ENCODE measurements at places on chromosomes 1 and 21.

DNA sequence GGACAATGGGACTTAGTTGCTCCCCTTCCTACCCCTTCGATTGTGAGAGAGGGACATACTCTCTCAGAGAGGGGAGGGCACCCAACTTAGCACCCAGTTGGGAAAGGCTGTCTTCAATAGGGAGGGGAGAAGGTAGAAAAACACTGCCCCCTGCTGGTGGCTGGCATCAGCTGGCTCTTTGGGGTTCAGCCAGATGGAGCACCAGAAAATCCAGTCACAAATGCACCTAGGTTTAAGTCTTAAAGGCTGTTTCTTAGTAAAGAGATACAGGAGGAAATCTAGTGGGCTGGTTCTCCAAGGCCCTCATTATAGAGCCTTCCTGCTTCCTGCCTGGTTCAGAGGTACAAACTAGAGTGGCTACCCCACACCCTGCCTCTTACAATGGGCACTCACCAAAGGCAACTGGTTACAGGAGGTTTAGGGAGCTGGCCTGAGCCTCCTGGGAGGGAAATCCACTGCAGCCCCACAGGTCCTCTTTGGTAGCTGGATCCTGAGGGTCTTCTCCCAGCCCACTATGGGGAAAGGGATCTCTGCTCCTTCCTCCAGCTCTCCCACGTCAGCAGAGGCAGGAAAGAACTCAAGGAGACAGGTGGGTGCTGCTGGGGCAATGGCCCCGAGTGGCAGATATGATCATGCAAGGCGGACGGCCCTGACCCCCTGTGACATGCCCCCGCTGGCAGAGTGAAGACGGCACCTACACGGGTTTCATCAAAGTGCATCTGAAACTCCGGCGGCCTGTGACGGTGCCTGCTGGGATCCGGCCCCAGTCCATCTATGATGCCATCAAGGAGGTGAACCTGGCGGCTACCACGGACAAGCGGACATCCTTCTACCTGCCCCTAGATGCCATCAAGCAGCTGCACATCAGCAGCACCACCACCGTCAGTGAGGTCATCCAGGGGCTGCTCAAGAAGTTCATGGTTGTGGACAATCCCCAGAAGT lies 28.3 kb downstream of the EIF2D start:
- peak; percentile 91 for DNase-seq

DNA sequence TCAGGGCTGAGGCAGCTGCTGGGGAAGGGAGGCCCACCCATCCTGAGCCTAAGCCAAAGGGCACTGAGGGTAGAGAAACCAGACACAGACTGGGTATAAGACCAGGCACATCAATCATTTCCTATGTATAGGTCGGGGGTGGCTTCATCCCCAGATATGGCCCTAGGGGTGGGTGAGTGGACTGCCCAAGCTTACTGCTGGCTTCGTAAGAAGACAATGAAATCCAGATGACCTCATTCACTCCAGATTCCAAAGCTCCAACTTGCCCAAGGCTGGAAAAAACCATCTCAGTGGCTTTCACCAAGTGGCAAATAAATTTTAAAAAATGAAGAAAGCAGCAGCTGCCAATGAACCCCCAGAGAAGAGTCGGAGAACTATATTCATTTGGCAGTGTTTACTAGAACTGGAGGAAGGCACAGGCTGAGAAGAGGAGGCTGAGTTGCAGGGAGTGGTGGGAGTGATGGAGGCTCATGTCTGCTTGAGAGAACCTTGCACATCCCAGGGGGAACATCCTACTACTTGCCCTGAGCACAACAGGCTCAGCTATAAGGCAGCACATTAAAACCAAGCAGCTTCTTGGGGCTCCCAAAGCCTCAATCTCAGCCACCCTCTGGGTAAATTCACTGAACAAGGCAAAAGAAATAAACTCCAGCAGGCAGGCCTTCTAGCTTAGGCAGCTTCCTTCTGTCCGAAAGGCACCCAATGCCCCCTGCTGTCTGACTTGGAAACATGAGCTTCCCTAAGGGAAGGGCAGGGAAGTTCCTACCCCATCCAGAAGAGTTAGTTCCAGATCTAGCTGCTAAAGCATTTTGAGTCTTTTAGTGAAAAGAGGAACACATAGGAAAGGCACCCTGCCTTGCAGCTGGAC lies 14.1 kb downstream of the PEA15 start:
- no peak for DNase-seq

GRCh38 chr1:44014365-44015104 lies 16.7 kb downstream of the SLC6A9 start:
- no peak for DNase-seq

DNA sequence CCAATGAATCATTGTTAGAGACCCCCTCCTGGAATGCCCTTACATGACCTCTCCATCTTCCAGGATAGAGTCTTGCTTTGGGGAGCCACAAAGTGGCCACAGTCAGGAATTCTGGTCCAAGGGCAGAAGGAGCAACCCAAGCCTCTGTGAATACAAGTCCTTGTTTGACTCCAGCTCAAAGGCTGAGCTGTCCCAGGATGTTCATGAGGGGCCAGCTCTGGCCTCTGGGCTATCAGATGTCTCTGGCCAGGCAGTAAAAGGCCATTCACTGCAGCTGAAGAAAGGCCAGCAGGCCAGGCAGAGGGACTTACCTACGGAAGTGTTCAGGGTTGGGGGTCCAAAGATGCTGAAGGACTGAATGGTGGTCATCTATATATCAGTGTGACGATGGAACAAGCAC lies 98.3 kb upstream of the IPO9 start:
- no peak for DNase-seq

DNA sequence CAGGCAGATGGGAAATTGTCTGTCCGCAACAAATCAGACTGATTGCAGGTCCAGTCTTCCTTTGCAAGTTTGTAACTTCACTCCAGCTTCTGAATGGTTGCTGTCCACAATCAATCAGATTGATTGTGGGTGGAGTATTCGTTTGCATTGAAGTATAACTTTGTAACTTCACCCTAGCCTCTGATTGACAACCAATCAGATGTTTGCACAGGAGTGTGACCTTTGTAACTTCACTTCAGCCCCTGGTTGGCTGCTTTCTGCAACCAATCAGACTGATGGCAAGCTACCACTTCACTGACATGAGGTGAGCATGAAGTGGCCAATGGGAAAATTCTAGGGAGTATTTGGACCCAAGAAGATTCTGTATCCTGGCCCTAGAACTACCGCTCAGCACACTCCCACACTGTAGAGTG lies 25.7 kb downstream of the OR10J1 start:
- no peak for DNase-seq

GRCh38 chr1:11929849-11930248 lies 3.6 kb upstream of the KIAA2013 start:
- DNase-seq, result peak; percentile 29

DNA sequence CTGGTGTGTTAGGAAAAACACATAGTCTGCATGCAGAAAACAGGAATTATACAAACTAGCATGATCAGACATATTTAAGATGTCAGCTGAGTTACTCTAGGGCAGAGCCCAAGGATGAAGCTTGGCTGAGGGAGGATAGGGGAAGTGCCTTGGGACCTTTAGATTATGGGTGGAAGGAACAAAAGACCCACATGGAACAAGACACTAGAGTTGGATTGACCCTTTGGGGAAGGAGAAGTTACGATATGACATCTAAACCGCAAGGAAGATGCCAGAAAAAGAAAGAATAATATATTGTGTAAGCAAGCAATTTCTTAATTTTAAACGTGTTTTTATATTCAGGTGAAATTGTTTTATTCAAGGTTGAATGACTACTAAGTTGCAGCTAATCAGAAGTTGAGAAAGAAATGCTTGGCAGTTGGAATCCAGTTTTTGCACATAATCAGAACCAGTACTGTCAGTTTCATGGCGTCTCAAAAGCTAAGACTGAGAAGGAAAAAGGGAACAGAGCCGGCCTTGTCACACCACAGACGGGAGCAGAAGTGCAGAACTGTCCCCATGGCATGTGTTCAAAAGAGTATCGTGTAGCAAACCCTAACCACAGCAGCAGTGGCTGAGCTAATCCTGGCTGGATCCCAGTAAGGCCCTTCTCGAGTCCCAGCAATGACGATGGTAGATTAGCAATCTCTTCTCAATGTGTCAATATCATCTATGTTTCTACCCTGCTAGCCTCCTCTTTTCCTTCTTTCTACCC lies 31.2 kb upstream of the IFNAR2 start:
- DNase-seq, result no peak

DNA sequence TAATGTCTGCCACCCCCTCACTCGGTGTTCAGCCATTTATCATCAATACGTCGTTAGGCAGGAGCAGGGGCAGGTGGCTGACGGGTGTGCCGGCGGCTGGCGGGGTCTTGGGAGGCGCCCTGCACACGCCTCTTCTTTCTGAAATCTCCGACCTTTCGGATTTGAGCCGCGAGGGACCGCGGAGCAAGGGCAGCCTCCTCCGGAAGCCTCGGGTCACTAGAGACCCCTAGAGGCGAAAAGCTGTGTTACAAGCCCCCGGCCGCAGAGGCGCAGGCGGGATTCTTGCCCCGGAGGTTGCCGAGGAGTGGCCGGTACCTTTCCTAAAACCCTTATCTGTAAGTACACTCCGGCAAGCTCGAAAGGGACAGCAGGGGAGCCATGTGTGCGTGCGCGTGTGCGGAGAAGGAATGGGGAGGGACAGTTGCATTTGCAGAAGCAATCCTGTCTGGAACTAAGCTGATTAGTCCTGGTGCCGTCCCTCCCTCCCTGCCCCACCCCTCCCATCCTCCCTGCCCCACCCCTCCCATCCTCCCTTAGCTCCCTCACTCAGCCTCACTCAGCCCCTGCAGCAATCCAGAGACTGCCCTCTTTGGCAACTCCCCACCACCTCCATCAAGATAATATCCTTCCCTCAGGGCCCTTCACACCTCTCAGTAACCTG lies 11.0 kb downstream of the BRINP2 start:
- DNase-seq, result peak; percentile 57

DNA sequence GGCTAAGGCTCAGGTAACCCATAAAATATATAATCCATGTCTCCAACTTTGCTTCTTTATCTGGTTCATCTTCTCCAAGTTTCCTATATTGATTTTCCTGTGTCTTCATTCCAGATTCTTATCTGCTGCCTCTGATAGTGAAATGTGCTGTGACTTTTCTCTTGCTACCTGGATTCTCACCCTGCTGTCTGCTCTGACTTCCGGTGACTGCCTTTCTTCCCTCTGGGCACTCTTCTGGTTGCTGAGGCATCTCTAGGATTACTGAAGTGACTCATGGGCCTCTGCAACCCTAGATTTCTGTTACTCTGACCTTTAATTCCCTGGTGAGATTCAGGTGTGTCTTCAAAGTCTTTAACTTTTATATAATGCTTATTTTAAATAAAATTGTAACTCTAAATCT lies 46.9 kb downstream of the GIPC2 start:
- DNase-seq, result no peak

GRCh38 chr1:106899644-106900043 lies 156.8 kb upstream of the PRMT6 start:
- DNase-seq, result no peak

DNA sequence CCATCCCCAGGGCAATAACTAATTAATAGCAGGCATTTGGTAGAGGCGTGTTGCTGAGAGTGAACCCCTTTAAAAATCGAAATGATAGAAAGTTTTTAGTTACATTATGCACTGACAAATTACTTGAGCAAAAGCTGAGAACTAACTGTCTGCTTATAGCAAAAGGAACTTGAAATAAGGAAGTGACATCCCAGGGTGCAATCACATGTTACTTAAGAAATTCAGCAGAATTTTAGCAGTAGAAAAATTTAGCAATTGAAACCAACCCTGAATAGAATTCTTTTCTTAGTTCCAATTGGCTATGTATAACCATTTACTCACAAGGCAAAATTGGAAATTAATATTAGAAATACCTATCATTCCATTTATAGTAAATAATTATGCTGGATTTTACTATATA lies 139.5 kb upstream of the SAMSN1 start:
- no peak for DNase-seq

DNA sequence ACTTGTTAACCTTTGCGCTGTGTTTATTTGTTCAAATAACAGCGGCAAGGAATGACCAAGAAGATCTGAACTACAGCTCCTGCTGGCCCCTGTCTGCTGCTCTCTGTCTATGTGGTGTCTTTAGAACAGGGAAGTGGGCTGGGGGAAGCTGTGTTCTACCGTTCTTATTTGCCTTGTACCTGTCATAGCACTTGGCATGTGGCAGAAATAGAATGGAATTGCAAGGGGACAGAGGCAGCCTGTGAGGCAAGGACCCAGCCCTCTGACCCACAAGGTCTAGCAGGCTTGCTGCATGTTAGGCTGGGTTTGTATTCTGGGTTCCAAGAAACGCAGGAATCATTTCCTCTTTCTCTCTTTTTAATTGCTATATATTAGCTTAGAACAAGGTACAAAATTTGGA lies 20.7 kb downstream of the HMGCS2 start:
- no peak for DNase-seq

GRCh38 chr1:61268546-61269240 lies 186.3 kb downstream of the NFIA start:
- DNase-seq, result no peak

DNA sequence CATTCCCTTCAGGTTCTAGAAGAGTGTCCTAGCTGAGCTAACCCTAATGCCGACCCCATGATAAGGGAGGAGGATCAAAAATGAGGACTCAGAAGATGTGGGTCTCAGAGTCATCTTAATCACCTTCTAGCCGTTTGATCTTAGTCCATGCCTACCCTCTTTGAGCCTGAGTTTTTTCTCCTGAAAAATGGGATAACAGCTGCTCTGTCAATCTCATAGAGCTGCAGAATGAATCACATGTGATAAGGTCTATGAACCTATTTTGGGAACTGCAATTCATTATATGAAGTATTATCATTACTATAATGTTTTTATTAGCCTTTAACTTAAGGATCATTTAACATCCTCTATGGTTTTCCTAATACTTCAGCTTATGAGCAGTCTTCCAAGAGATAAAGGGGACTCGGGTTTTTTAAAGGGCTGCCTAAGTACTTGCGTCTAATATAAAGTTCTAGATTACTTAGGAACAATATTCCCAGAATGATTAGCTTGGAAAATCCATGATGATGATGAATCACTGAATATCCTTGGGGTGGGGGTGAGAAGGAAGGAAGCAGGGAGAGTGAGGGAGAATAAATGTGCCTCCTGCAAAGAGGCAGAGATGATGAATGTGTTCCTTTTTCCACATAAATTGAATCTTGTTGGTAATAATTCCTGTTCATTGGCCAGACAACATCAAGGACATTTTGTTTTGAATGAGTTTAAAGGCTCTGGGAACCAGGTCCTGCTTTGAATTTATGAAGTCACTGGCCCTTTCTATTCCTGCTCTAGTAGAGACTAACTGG lies 66.8 kb downstream of the COLGALT2 start:
- DNase-seq, result no peak

DNA sequence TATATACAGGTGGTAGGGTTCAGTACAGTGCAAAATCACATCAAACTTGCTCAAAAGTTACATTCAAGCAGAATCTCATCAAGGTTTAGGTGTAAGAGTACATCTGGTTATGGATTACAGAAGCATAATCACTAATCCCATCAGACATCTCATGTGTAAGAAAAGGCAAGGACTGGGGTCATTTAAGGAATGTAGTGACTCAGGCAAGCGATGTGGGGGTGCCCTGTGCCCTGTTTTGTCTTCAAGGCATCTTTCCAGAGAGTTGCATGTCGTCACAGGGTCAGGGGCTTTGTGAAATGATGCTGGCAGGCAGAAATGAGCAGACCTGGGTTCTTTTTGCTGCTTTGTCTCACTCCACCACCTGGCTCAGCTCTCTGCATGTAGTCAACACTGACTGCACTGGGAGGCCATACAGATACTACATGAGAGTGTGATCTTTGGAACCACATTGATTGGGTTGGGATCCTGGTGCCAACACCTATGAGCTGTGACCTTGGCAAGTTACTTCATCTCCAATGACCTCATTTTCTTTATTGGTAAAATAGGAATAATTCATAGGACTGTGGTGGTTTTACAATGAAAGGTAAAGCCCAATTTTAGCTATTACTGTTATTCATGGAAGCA lies 8.2 kb upstream of the HHIPL2 start:
- no peak for DNase-seq

- no peak for DNase-seq
Measured at GRCh38 chr1:222454186-222454585, 93.7 kb downstream of the HHIPL2 start.

- no peak for DNase-seq
Measured at GRCh38 chr1:918353-918752, 5.4 kb upstream of the SAMD11 start.
